Upper lobe of right lung (tissue), 1 donor: ENCODE measurements at places on chromosomes 16 and 17. TPM values are rescaled to one million over a fixed set of nuclear protein-coding genes. Genes with fewer than 3 reads are reported as not detected.

- DNase-seq = no peak
Measured at GRCh38 chr16:53334581-53334980, 99.7 kb upstream of the RBL2 start.

Gene CDH5
- total RNA-seq = 144 TPM

GRCh38 chr17:44794851-44795413 lies 35.2 kb downstream of the GJC1 start:
- DNase-seq = peak; percentile 38

Gene KRT39
- total RNA-seq = 0.35 TPM

GRCh38 chr16:87681981-87682570 lies 79.8 kb downstream of the JPH3 start:
- no peak for DNase-seq

- no peak for DNase-seq
Measured at GRCh38 chr16:84608282-84608681, 9.6 kb downstream of the COTL1 start.
